ENCODE measurements at places on chromosomes 4 and X.

DNA sequence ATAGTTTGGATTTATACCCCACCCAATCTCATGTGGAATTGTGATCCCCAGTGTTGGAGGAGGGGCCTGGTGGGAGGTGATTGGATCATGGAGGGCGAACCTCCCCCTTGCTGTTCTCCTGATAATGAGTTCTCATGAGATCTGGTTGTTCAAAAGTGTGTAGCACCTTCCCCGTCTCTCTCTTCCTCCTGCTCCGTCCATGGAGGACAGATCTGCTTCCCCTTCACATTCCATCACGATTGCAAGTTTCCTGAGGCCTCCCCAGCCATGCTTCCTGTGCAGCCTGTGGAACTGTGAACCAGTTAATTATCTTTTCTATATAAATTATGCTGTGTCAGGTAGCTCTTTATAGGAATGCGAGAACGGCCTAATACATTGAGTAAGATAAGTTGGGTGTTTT is 518.8 kb upstream of the LCORL start:
- DNase-seq: no peak

DNA sequence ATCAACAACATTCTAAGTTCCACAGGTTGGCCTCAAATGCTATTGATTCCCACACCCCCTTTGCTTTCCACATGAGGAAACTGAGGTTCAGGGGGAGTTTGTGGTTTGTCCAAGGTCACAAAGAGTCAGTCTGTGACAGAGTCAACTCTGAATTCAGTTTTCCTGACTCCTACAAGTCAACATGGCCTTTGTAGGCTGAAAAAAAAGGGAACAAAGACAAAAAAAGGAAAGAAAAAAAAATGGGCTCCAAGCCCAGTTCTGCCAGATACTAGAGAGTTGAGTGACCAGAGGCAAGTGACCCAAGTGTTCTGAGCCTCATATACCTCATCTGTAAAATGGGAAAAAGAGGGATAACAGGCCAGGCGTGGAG is 16.5 kb upstream of the PIM2 start:
- DNase-seq: no peak

GRCh38 chr4:119977076-119977940 is 89.3 kb downstream of the MAD2L1 start:
- DNase-seq: no peak

DNA sequence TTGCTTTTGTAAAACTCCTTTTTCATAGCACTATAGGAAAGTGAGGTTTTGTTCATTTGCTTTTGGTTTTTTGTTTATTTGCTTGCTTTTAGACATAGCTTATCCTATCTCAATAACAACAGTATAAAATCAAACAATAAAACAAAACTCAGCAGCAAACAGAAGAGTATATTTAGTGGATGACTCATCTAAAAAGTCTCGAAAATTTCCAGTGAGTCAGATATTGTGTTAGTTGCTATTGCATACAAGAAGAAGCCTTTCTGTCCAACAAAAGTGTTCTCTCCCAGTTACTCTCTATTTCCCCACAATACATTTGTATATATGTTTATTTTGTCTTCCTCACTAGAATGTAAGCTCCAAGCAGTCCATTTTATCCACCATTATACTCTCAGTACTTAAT is 36.0 kb upstream of the NPNT start:
- no peak for DNase-seq

GRCh38 chr4:7159923-7160322 is 32.4 kb upstream of the SORCS2 start:
- no peak for DNase-seq

DNA sequence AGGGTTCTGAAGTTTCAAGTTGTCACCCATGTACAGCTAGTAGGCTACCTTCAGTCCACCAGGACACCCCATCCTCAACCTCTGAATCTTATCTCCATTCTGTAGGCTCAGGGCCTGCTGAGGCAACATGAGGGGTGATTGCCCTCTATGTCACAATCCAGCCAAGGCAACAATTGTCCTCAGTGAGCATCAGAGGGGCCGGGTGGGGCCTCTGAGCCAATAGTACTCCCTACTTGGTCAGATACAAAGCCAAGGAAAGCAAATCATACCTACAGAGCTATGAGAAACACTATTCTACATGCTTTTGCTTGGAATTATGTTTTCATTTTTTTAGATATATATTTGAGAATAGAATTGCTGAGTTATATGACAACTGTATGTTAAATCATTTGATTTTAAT is at the start of gene ACTRT1:
Gene ACTRT1, minus strand, starts transcription at position 101 of the 400 bp plus-strand sequence. CDS start 197 bp downstream, outside the sequence.
- no peak for DNase-seq

GRCh38 chrX:19512961-19513360 is 2.3 kb downstream of the MAP3K15 start:
- DNase-seq: no peak

DNA sequence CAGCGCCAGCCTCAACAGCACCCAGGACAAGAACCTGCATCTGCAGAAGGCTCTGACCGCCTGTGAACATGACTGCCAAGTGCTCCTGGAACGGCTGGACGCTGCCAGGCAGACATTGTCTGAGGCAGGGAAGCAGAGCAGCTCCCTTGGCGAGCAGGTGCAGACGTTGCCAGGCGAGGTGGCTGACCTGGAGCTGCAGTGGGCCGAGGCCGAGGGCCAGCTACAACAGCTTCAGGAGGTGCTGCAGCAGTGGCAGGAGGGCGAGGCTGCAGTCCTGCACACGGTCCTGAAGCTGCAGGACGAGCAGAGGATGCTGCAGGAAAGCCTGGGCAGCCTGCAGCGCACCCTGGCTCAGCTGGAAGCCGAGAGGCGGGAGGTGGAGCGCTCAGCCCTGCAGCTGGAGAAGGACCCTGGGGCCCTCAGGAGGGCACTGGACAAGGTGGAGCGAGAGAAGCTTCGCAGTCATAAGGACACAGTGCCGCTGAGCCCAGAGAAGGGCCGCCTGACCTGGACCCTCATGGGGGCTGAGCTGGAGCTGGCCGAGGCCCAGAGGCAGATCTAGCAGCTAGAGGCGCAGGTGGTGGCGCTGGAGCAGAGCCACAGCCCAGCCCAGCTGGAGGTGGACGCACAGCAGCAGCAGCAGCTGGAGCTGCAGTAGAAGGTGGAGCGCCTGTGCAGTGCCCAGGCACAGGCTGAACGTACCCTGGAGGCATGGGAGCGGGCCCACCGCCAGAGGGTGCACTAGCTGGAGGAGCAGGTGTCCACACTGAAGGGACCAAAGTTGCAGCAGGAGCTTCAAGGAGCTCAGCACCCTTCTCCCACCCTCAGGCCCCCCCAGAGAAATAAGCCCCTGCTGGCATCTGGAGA is 16.4 kb downstream of the SMIM10L2A start:
- DNase-seq: peak; percentile 8

GRCh38 chr4:96887857-96888256 is 1048.0 kb downstream of the PDHA2 start:
- no peak for DNase-seq

DNA sequence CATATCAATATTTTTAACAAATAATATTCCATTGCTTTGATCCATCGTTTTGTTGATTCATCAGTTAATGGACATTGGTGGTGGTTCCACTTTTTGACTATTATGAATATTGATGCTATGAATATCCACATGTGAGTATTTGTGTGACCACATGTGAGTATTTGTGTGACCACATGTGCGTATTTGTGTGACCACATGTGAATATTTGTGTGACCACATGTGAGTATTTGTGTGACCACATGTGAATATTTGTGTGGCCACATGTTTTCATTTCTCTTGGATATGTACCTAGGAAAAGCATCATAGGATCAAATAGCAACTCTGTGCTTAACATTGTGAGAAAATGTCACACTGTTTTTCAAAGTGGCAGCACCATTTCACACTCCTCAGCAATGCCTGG is 433.6 kb upstream of the FRG1 start:
- DNase-seq: no peak

- DNase-seq: no peak
Measured at GRCh38 chrX:14817571-14817970, 55.3 kb downstream of the FANCB start.

GRCh38 chr4:185142564-185142911 is 528 bp upstream of the SLC25A4 start:
- no peak for DNase-seq

- DNase-seq: no peak
Measured at GRCh38 chr4:137421796-137422195, 110.5 kb downstream of the PCDH18 start.

DNA sequence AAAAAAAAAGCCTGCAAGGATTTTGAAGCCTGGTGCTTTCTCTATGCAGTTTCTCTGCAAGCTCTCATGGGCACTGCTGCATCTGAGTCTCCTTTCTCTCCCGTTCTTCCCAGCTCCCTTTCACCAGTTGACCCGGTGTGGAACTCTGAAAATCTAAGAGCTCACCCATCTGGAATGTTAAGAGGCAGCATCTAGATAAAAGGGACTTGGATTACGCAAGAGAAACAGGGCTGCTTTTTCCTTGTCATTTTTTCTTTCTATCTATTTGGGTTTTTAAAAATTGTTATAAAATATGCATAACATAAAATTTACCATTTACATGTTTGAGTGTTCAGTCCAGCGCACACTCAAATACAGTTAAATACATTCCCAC is 95.2 kb upstream of the RPS6KA3 start:
- no peak for DNase-seq

DNA sequence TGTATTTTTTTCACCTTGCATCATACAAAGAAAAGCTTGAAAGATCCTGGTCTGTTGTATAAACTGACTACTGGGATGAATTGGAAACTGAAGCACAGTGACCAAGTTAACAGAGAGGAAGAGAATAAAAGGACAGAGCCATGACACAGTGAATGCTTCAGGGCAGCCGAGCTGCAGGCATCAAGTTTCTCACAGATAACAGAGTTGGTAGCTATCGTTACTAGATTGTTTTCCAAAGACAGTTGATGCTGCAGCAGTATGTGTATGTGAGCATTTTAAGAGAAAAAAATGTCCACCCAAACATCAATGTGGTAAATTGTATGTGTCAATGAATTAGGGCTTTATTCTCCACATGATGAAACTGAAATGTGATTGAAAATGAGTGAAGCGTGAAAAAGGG is 1032.7 kb downstream of the ADGRL3 start:
- no peak for DNase-seq

DNA sequence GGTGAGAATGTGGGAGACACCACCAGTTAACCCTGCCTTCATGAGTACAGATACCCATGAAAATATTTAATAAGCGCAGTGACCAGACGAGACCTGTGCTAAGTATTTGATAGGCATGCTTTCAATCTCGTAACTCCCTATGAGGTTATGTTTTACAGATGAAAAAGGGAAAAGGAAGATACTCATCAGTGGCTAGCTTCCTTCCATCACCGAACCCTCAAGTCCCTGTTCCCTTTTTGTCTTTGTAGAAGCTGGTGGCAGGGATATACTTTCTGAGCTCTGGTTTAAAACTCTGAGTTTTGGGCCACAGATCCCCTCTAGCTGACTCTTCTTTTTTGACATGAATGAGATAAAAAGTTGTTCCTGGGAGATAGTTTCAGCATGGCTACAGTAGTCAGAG is 26.3 kb downstream of the AFF1 start:
- DNase-seq: no peak

- no peak for DNase-seq
Measured at GRCh38 chr4:70714079-70714887, 7.5 kb upstream of the RUFY3 start.

- no peak for DNase-seq
Measured at GRCh38 chrX:29237972-29238371, 650.7 kb downstream of the IL1RAPL1 start.
